Diencephalon (tissue), 1 donor: ENCODE measurements at places on chromosomes 13 and 19. TPM values are rescaled to one million over a fixed set of nuclear protein-coding genes. Genes with fewer than 3 reads are reported as not detected.

ZSWIM4 gene
- 5.3 TPM for total RNA-seq

ASF1B gene
- total RNA-seq: 1.6 TPM

CEBPA gene
- total RNA-seq: 4.8 TPM

DLL3 gene
- total RNA-seq: 17.5 TPM

CGB8 gene
- total RNA-seq: not detected

CYP2A7 gene
- not detected for total RNA-seq

ZNF616 gene
- total RNA-seq: 23.3 TPM

TEX101 gene
- not detected for total RNA-seq

TMEM221 gene
- total RNA-seq: 1.8 TPM
